ENCODE measurements at places on chromosomes 11 and 22.
A peak's percentile ranks its signal among the peaks of the same experiment; 100 is the strongest.

DNA sequence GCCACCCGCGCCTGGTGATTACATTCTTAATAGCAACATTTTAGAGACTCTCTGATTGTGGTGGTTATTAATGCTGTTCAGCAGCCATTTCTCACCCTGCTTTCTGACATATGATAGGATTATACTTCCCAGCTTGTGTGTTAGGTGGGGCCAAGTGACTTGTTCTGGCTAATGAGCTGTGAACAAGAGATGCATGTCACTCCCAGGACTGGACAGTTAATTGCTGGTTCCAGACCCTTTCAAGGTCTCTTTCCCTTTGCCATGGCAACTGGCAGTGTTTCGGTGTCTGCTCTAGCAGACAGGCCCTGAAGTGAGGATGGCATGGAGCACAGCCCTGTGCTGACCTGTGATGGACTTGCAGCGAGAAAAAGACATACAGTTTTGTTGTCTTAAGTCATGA lies 8.9 kb upstream of the PTPRJ start:
- no peak overlapping the region for H3K4me3 ChIP-seq
- no peaks in the 10 kb centered on the region for H3K4me1 ChIP-seq
- H3K27ac ChIP-seq, result no peak overlapping the region

DNA sequence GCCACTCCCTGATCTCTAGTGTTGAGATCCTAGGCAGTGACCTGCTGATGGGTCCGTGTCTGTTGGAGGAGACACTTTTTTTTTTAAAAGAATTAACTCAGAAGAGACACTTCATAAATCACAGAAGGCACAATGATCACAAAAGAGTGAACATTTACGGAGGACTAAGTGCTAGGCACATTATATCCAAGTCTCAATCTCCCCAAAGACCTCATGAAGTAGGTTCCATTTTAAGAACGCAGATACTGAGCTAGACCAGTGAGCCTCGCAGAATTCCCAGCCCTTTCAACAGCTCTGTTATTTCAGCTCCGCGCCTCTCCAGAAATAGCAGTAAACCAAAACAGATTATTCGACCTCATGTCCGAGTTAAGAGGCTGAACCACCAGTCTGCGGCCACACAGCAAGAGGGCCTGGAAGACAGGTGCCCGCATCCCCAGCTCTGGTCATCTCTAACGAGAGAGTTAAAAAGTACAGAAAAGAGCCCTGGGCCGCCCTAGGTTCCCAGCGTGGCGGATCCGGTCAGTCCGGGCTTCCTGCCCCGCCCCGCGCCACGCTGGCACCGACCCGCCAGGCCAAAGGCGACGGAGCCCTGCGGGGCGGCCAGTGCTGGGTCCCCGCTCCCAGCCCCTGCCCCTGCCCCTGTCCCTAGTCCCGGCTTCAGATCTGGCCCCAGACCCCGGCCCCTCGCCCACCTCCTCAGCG lies 612 bp downstream of the XBP1 start:
- H3K27ac ChIP-seq, result peak overlapping the region; percentile 97
- peak overlapping the region; percentile 89 for H3K4me3 ChIP-seq
- DNase-seq, result no peak

DNA sequence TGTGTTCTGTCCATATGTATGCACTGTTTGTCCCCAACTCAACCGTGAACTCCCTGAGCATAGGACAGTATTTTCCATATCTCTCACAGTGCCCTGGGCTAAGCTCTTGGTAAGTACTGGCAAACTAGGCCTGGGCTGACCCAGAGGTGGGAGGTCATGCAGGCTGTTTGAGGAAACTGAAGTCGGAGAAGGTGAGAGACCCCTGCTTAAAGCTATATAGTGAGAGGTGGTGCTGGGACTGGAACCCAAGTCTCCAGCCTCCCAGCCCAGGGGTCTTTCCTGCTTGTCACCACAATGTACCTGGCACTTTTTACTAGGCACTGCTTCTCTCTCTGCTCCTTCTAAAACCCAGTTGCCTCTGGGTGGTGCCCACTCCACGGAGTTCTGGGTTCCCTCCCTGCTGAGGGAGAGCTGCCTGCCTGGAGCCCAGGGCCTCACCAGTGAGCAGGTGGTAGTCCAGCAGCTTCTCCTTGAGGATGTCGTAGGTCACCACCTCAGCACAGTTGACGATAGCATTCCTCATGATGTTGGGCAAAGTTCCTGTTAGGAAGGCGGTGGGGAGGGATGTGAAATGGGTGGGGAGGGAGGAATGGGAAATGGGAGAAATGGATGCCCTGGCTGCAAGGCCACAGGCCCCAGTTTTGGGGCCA lies 4.7 kb downstream of the UCP3 start:
- peaks cover 22% of the 10 kb centered on the region for H3K4me1 ChIP-seq
- H3K36me3 ChIP-seq, result peaks cover 44% of the 10 kb centered on the region
- no peak for DNase-seq
- H3K4me3 ChIP-seq, result no peak overlapping the region
- no peaks in the 10 kb centered on the region for H3K27me3 ChIP-seq

DNA sequence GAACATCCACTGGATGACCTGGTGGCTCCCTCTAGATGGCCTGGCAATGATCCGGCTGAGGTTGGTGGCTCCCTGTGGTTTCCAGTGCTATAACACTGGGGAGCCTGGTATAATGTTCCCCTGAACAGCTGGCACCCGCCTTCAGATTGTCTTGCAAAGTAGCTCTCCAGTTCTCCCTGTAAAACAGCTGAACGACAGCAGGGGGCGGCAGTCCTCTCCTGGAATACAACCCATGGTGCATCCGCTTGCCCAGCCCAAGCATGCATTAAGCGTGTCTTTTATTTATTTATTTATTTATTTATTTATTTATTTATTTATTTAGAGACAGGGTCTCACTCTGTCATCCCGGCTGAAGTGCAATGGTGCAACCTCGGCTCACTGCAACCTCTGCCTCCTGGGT lies 258.9 kb downstream of the BUD13 start:
- no peak for DNase-seq
- peaks cover 9% of the 10 kb centered on the region for H3K4me1 ChIP-seq
- H3K27me3 ChIP-seq, result no peaks in the 10 kb centered on the region
- H3K27ac ChIP-seq, result no peak overlapping the region
- H3K36me3 ChIP-seq, result no peaks in the 10 kb centered on the region

DNA sequence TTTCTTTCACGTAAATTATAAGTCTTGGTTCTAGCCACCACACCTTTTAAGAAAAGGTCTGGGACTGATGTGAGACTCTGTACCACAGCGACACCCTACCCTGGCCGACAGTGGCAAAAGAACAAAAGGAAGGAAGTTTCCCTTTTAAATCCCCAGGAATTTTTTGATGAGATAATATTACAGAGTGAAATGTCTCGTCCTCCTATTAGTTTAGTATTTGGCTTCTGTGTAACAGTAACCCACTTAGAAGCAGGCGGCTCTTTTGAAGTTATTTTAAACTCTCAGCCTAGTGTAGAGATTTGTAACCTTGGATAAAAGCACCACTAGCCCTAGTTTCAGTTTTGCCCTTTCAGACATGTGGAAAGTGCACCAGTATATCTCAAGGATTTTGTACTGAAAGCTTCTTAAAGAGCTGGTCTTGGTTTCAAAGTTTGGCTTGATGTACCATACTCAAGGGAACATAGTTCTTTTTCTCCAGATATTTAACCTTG lies 84.1 kb downstream of the C22orf31 start:
- H3K27ac ChIP-seq, result peak overlapping the region; percentile 36
- no peaks in the 10 kb centered on the region for H3K36me3 ChIP-seq
- no peaks in the 10 kb centered on the region for H3K27me3 ChIP-seq
- peak; percentile 33 for DNase-seq
- H3K4me3 ChIP-seq, result no peak overlapping the region

GRCh38 chr11:70071996-70072395 lies 6.1 kb upstream of the ANO1 start:
- no peak overlapping the region for H3K4me3 ChIP-seq
- H3K4me1 ChIP-seq, result peaks cover 26% of the 10 kb centered on the region
- DNase-seq, result no peak
- H3K27ac ChIP-seq, result no peak overlapping the region

- H3K4me3 ChIP-seq, result no peak overlapping the region
- no peaks in the 10 kb centered on the region for H3K4me1 ChIP-seq
- H3K27ac ChIP-seq, result no peak overlapping the region
- H3K27me3 ChIP-seq, result peaks cover 9% of the 10 kb centered on the region
Measured at GRCh38 chr22:38947321-38948140, 9.9 kb upstream of the APOBEC3A start.

GRCh38 chr11:127993788-127994187 lies 593.6 kb downstream of the ETS1 start:
- H3K36me3 ChIP-seq, result no peaks in the 10 kb centered on the region
- H3K27me3 ChIP-seq, result no peaks in the 10 kb centered on the region
- no peak overlapping the region for H3K27ac ChIP-seq
- H3K4me3 ChIP-seq, result no peak overlapping the region
- no peak for DNase-seq

Measured in spinal cord (tissue), 10 donors.